ENCODE measurements at places on chromosomes 1 and 21.

DNA sequence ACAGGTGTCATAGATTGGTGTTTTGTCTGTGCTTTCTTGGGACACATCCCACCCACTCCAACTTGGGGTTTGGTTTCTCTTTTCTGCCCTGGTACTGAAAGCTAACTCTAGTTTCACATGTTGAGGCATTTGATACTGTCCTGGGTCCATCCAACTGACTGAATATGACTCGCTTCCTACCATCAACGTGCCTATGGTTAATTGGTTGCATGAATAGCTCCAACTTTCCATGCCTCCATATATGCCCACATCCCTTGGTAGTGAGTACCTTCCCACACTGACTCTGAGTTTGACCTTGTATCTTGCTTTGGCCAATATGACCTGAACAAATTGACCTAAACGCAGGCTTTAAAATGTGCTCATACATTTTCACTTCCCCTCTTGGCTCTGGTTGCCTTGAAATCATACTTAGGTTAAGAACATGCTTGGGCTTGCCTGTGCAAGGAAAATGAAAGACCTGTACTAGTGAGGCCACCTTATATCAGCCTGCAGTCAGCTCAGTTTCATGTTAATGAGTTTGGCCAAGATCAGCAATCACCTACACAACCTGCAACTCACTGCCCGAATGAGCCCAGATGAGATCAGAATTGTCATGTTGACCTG, 81.0 kb upstream of the KCNK2 start:
- DNase-seq = no peak

GRCh38 chr1:226627050-226627755, 78.6 kb downstream of the STUM start:
- DNase-seq = no peak

DNA sequence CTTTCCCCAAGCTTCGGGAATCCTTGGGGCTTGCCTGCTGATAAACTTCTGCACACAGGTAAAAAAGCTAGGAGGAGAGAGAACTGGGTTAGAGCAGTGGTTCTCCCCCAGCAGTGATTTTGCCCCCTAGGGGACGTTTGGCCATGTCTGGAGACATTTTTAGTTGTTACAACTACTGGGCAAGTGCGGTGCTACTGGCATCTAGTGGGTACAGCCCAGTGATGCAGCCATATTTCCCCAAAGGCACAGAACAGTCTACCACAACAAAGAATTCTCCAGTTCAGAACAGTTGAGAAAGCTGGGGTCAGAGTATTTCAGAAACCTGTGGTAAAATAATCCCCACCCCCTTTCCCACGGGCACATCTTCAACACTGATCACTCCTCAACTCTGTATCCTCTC, 41.3 kb downstream of the LRRC71 start:
- no peak for DNase-seq

GRCh38 chr1:229538945-229539344, 19.6 kb downstream of the ABCB10 start:
- DNase-seq = no peak

DNA sequence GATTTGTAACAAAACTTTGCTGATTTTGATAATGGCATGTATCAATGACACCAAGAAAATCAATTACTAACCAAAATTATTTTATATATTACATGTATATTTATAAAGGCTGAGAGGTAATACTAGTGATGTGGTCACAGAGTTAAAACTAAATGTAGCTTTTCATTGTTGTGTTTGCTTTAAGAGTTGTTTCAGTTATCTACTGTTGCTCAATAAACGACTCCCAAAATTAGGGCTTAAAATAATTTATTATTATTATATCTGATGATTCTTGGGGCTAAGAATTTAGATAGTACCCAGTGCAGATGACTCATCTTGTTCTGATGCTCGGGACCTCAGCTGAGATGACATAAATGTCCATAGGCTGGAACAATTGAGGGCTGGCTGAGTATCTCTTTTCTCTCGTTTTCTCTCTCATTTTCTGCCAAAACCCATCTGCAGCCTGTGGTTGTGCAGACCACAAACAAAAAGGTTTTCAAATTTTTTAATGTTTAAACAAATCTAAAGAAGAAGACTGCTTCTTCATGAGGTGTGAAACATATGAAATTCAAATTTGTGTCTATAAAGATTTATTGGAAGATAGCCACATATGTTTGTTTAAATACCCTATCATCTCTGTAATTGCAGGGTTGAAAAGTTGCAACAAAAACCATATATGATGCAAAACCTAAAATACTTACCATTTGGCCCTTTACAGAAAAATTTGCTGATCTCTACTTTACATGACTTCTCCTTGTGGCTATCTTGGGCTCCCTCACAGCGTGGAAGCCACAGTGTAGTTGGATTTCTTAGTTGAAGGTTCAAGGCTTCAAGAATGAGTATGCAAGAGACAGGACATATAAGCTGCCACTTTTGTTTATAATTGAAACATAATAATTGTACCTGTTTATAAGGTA, 14.8 kb upstream of the PTPRC start:
- DNase-seq = no peak

GRCh38 chr1:53183095-53183990, 13.3 kb upstream of the CPT2 start:
- peak; percentile 90 for DNase-seq

- no peak for DNase-seq
Observed at GRCh38 chr1:230080822-230081221, 13.8 kb downstream of the GALNT2 start.

DNA sequence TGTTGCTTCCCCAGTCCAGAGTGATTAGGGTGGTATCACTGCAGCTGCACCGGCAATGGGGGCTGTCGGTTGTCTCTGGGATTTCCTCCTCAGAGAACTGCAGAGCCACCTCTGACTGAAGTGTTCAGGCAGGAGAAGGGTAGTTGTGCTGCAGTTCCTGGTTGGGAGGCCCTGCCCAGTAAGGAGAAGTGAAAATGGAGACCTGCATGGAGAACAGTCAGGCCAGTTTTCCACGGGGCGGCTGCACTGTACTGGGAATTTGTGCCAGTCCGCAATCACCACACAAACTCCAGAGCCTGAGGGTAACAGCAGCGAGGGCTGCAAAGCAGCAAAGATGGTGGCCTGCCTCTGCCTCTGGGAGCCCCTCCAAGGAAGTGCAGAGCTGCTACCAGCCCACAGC, 58.1 kb upstream of the CCDC190 start:
- DNase-seq = no peak

- no peak for DNase-seq
Observed at GRCh38 chr1:110706621-110707020, 31.9 kb upstream of the KCNA3 start.

DNA sequence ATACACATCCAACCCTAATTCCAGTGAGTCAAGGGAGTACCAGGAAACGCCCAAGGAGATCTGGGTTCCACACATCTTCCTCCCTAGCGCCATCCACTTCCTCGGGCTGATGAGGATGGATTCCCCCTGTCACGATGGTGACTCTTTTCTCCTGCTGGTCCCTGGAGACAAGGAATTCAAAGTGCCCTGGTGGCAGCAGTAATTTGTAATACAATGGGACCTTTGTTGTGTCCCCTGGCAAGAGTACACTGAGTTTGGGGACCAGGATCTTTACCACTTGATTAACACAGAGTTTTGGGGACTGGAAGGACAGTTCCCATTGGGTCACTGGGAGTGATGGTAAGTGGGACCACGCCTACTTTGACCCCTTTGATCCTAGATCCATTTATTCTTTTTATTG, 9.4 kb upstream of the JAK1 start:
- no peak for DNase-seq

DNA sequence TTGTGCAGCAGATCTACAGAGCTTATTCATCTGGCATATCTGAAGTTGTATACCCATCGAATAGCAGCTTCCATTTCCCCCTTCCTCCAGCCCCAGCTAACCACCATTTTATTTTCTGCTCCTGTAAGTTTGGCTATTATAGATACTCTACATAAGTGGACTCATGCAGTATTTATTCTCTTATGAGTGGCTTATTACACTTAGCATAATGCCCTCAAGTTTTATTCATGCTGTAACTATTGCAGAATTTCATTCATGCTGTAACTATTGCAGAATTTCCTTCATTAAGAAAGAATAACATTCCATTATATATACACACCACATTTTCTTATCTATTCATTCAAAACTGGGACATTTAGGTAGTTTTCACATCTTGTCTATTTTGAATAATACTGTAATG, 30.5 kb upstream of the IFI16 start:
- no peak for DNase-seq

DNA sequence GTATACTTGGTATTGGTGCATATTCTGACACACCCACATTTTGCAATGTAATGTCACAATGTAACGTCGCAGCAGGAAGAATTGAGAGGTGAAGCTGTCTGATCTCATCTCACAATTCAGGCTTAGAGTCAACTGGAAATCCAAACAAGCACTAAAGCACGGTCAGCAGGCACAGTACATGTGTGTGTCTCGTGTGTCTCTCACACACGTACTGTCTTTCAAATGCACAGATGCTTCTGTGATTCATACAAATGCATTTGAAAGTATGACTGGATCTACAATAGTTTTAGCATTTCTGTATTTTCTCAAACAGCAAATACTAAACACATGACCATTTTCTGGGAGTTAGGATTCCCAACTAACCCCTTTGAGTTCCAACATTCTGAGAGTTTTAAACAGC, 26.9 kb downstream of the LBR start:
- DNase-seq = no peak

- no peak for DNase-seq
Observed at GRCh38 chr1:54875000-54875399, 12.0 kb downstream of the DHCR24 start.

GRCh38 chr1:62034790-62035189, 159.9 kb upstream of the L1TD1 start:
- DNase-seq = no peak

DNA sequence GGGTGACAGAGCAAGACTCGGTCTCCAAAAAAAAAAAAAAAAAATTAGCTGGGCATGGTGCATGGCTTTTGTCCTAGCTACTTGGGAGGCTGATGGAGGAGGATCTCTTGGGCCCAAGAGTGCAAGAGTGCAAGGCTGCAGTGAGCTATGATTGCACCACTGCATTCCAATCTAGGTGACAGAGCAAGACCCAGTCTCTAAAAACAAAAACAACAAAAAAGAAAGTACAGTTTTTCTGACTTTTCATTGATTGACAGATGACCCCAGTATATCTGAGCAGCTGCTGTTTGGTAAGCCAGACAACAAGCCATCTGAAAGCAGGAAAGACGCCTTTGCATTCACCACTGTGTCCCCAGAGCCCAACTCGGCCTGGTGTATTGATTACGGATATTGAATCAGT, 10.9 kb upstream of the DPT start:
- DNase-seq = no peak

- no peak for DNase-seq
Observed at GRCh38 chr21:32377991-32378390, 14.8 kb downstream of the URB1 start.

- peak; percentile 85 for DNase-seq
Observed at GRCh38 chr1:203649999-203650836, 23.6 kb downstream of the ATP2B4 start.

DNA sequence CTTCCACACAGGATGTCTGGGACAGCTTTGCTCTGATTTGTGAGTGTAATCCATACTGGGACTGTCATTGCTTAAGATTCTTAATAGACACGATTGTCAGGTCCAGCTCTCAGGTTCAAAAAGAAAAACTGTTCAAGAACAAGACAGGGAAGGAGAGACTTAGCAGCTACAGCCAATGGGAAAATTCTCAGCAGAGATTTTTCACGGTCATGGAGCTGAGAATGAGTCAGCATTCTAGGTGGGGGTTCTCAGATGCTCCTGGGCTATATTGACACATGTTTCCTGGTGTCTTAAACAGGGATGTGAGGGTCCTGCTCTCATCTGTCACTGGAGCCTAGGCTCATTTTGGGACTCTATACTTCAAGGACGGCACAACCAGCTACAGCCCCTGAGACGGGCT, 318.3 kb downstream of the RRAGC start:
- DNase-seq = no peak

GRCh38 chr21:44365967-44366585, 12.7 kb downstream of the TRPM2 start:
- no peak for DNase-seq

GRCh38 chr1:179883745-179884138, 1.7 kb downstream of the TOR1AIP1 start:
- DNase-seq = peak; percentile 35

GRCh38 chr1:7529917-7530316, 241.2 kb upstream of the VAMP3 start:
- no peak for DNase-seq

- no peak for DNase-seq
Observed at GRCh38 chr1:166026555-166026954, 140.2 kb downstream of the FAM78B start.

GRCh38 chr21:23968722-23969647, 1638.3 kb downstream of the MRPL39 start:
- DNase-seq = peak; percentile 60

DNA sequence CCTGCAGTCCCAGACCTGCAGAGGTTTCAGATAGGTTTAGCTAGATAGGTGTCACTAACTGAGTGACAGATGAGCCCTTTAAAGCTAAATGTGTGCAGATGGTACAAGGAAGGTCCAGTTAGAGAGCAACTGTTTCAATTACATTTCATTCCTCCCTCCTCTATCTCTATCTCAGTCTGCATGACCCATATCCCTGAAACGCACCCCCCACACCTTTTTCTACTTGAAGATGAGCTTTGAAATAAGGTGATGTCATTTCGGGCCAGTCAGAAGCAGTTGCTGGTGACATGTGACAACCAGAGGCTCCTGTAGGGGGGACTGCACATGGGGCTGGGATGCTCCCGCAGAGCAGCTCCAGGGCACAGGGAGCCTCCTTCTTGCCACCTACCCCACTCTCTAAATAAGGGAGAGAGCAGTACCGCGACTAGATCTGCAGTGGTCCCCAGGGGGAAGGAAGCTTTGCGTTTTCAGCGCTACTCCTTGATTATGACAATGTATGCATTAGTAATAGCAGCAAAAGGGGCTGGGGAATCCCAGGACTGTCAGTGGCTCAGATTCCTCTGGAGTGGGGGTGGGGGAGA, 4.3 kb downstream of the ATP8B2 start:
- peak; percentile 22 for DNase-seq

DNA sequence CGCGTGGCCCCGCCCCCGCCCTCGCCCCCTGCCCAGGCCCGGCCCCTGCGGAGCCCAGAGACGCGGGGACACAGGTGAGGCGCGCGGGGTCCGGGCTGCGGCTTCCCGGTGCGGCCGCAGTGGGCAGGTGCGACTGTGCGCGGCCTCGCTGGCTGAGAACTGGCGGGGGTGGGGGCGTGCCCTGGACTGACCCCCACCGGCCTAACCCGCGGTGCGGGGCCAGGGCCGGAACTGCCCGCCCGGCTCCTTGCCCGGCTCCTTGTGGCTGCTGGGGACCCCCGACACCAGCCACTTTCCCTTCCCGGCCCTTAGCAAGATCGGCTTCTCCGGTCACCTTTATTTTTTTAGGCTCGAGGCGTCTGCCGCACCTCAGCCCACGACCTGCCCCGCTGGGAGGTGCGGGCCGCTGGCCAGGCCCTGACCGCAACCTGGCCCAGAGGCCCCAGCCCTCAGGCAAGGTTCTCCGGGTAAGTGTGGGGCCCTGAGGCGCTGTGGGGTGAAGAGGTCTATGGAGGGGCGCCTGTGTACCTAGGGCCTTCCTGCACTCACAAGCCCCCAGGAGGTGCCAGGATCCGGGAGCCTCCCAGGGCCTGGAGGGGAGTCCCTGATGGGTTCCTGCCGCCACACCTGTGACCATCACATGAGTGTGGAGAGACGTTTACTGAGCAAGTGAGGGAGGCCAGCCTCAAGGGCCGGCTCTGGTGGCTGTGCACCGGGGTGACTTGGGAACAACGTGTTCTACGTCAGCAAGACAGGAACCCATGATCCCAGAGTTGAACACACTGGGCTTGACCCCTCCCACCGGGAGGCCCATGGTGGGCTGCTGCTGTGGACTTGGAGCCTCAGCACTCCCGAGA, at the start of gene SMIM1:
Gene SMIM1, plus strand, starts transcription at position 35 of the 857 bp plus-strand sequence. CDS start 2,625 bp downstream, outside the sequence.
- DNase-seq = peak; percentile 69

Data from erythroblast (primary cell).